Suppressor macrophage treated with lipopolysaccharide for 1 hour (primary cell): ENCODE measurements at places on chromosomes 1 and 21.

GRCh38 chr1:47227341-47228232 is 4.4 kb downstream of the TAL1 start:
- DNase-seq: no peak

DNA sequence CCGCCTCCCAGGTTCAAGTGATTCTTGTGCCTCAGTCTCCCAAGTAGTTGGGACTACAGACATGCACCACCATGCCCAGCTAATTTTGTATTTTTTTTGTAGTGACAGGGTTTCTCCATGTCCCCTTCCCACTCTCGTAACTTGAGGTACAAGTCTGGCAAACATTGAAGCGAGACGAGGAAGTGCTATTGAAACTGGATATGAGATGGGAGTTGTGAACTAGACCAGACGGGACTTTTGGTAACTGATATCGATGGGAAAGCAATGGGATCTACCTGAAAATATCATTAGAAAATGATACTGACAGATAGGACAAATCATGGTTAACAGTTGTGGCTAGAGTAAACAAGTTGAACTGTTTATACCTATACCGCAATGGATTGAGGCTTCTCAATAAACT is 95.2 kb upstream of the TRABD2B start:
- no peak for DNase-seq

DNA sequence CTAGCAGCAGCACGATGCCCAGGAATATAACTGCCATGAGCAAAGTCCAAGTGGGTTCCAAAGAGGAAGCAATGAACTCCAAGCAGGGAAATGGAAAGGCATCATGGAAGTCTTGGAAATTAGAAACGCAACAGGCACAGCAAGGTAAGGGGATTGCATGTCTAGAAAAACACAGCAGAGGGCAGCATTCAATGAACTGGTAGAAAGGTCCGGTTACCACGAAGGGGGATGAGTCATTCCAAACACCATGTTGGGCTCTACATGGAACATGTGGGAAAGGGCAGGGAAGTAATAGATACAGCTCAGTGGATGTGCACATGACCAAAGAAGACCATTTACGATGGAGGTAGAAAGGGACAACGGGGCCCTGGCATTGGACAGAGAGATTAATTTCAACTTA is 36.4 kb downstream of the RXRG start:
- DNase-seq: peak; percentile 58

DNA sequence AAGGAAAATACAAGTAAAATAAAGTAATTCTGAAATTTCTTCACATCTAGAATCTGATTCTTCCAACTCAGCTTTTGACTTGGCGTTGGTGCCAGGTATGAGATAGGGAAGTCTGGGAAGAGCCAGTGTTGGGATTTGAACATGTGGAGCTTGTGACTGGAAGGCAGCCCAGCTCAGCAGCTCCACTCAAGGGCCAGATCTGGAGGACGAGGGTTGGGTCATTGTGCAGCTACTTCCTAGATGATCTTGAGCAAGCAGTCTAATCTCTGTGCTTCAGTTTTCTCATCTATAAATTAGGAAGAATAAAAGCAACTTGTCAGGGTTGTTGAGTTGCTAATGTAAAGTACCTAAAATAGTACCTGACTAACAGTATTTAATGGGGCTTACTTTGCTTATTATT is 5.0 kb downstream of the ADARB1 start:
- DNase-seq: peak; percentile 15

- no peak for DNase-seq
Observed at GRCh38 chr21:44955141-44955797, 15.4 kb downstream of the SLX9 start.

GRCh38 chr1:29113413-29114117 is 10.1 kb downstream of the TMEM200B start:
- no peak for DNase-seq

DNA sequence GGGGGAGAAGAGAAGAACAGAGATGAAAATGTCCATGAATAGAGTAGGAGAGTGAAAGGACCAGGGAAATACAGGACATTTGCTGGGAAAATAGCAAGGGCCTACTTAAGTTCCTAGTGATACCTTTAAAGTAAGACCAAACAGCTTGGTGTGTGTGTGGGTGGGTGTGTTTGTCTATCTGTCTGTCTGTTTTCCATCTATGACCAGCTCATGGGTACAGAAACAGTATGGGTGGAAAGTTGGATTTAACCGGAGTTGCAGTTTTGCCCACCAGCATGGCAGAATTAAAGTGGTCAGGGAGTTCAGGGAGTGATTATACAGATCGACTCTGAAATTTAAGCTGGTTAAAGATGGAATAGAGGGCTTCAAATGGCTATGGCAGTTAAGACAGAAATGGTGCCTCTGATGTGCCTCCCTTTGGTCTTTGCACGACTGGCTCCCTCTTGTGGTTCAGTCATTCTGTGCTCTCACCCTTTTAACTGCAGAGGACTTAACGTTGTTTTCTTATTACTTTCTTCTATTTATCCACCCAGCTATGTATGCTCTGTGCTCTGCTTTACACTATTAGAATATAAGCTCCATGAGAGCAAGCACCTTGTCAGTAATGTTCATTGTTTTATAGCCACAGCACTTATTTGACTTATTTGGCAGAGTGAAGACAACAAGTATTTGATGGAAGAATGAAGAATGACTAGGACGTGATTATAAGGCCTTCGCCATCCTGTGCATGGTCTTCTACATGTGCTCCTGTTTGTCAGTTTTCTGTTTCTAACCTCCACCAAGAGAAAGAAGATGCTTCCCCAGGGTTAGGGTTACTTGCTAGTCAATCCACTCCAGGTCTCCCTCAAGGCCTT is 72.7 kb upstream of the AK4 start:
- peak; percentile 74 for DNase-seq

DNA sequence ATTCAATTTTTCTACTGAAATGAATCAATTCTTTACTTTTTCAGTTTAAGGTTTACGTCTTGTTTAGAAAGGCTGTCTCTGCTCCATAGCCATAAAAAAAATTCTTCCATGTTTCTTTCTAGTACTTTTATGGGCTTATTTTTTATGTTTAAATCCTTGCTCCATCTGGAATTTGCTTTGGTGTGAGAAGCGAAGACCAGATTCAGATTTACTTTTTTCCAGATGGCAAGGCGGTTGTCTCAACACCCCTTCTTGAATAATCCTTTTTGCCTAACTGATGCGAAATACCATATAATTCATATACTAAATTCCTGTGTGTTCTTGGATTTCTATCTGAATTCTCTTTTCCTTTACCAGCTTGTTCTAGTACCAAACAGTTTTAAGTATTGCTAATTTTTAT is 101.5 kb downstream of the C1orf94 start:
- no peak for DNase-seq

GRCh38 chr1:27455139-27455811 is 34.7 kb downstream of the WASF2 start:
- DNase-seq: no peak

GRCh38 chr1:88302843-88303486 is 381.1 kb upstream of the PKN2 start:
- no peak for DNase-seq

DNA sequence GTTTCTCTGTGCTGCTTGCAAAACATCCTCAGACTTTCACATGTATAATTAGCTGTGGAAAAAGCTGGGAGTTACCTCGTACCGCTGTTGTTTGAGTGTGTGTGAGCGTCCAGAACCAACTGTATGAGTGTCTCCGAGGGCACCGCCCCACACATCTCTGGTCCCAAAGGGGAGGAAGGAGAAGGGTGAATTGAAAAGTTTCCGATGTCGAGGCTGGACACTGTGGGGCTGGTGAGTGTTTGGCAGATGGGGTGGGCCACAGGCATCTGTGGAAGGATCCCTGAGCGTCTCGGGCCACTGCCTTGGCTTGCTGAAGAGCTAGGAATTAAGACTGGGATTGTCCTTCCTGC is 1.2 kb downstream of the ATP2B4 start:
- no peak for DNase-seq

GRCh38 chr21:26267389-26267788 is 96.8 kb upstream of the APP start:
- DNase-seq: no peak

- peak; percentile 3 for DNase-seq
Observed at GRCh38 chr1:3570066-3570986, 41.0 kb downstream of the MEGF6 start.

GRCh38 chr1:25620211-25620610 is 3.6 kb downstream of the MAN1C1 start:
- DNase-seq: no peak

- DNase-seq: no peak
Observed at GRCh38 chr1:21143752-21144151, 32.9 kb downstream of the EIF4G3 start.

GRCh38 chr1:63294803-63295594 is 27.4 kb upstream of the FOXD3 start:
- DNase-seq: no peak

DNA sequence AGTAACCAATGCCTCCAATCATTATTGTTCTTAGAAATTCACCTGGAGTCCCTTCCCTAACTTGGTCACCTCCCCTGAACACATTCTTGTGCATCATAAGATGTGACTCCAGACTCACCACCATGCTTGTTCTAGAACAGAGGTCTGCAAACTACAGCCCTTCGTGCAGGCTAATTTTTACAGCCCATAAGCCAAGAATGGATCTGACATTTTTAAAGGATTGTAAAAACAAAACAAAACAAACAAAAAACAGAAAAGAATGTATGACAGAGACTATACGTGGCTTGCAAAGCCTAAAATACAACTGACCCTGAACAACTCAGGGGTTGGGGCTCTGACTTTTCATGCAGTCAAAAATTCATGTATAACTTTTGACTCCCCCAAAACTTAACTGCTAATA is 6.2 kb upstream of the HIVEP3 start:
- DNase-seq: no peak

DNA sequence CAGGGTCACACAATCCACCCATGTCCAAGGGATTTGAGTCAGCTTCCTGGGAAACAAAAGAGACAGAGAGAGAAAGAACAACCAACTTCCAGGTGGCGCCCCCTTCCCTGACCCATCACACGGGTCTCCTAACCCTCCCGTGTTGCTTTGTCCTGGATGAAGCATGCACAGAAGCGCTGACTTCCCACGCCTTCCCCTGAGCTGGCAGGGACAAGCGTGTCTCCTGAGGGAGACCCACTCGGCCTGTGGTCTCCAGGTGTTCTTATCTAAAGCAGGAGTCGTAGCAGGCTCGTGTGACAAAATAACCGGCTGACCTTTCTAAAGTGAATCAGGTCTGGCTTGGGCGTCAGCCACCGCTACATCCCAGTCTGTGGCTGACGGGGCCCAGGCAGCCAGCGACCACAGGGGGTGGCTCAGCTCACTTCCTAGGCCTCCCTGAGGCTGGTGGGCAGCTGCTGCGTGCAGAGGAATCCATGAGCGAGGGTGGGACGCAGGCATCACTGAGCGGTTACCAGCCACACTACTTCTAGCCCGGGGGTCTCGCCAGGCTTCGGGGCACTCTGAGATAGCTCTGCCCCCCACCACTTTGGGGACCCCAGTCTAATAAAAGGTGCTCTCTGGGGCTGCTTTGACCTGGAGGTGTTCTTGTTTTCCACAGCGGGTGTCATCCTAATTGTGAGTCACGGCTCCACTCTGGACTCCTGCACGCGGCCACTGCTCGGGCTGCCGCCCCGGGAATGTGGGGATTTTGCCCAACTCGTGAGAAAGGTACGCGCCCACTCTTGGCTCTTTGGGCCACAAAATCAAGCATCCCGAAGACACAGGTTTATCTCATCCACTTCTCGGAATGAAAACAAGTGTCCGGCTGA is 40.4 kb downstream of the UBASH3A start:
- no peak for DNase-seq

- DNase-seq: no peak
Observed at GRCh38 chr1:41915786-41916571, 2.7 kb downstream of the HIVEP3 start.

GRCh38 chr1:232952514-232953499 is 2.4 kb downstream of the NTPCR start:
- DNase-seq: peak; percentile 69

DNA sequence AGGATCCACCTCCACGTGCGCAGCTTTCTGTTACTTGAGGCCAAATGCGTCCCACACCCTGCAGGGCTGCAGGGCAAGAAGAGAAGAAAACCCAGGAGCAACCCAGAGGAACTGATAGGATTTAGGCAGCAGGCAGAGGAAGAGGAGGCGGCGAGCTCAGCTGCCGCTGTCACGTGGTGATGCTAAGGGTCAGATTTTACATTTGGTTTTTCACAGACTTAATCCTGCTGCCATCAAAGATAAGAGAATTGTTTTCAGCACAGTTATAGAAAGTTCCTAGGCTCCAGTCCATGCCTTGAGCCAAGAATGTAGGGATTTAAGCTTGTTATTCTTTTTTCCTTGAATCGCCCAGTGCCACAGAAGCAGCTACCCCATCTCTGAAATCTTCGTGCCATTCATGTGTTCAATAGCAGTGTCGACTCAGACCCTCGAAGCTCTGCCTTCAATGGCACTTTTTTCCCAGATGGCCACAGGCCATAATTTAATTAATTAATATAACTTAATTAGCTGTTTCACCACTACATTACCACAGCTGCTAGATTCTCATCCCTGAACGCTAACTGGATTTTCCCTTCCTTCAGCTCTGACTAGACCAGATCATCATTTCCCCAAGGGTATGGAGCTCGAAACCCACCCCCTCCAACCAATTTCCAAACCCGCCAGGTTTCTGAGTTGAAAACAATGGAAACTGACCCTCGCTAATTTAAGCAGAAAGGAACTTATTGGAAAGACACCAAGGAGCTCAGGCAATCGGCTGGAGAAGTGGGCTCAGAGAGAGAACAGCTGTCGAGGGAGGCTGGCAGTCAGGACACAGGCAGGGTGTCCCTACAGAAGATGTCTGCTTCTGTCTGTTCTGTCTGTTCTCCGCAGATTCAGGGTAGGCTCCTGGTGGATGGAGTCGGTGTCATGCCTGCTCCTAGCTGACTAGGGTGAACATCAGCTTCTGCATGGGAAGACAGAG is 36.2 kb downstream of the LDLRAP1 start:
- DNase-seq: no peak

DNA sequence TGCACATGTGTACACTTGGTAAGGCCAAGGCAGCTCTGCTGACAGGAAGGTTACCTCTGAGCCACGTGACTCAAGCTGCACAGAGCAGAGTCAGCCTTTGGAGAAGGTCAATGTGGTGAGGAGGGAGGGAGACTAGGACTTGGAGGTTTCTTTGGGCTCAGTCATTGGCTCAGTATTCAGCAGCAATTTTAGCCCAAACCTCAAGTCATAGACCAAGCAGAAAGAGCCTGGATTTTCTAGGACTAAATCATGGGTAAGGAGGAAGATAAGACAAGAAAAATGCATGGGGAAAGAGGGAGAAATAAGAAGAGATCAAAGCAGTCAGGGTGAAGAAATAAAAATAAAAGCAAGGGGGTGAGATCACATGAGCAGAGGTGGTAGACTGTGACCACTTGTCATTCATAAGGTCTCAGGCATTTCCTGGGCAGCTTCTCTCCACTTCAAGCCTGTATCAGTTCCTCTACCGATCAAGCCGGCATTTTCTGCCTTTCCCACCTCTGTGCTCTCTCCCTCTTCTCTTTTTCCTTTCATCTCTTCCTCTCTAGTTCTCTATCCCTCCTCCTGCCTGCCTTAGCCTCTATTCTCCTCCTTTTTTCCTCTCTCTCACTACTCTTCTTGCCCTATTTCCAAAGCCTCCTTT is 51.7 kb upstream of the DUSP10 start:
- DNase-seq: no peak

DNA sequence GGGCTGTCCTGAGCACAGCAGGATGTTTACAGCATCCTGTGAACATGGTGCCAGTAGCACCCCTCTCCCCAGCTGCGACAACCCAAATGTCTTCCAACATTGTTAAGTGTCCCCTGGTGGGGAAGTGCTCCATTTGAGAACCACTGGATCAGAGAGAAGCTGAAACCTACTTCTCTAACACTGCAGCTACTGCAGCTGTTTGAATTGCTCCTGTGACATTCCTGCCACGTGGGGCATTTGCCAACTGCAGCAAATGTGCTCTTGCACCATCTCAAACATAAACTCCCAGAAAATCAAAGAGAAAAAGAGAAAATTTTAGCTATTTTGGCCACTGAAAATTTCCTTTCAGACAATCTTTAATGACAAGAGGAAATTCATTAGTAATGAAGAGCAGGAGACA is 11.0 kb downstream of the SLC2A5 start:
- DNase-seq: peak; percentile 40
